ENCODE measurements at places on chromosomes 3 and 15.

- no peak for DNase-seq
Measured at GRCh38 chr15:64990168-64990470, 405 bp upstream of the SPG21 start.

GRCh38 chr3:168362661-168363247 is 267.0 kb upstream of the GOLIM4 start:
- DNase-seq = no peak

GRCh38 chr3:51044982-51045381 is 340.1 kb upstream of the MANF start:
- DNase-seq = no peak

DNA sequence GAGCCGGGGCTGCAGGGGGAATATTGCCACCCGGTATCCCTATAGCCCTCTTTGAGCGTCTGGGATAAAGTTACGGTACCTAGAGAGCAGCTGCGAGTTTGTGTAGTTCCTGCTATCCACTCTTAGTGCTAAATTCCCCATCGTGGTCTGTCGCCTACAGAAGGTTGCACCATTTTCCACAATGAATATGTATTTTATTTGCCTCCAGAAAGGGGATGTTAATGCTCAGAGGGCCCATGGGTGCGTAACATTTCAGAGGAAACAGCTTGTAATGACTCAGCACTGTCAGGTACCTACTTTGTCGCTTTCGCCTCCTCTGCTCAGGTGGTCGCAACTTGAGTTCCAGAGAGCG is 1.1 kb downstream of the SLCO3A1 start:
- DNase-seq = peak; percentile 4

DNA sequence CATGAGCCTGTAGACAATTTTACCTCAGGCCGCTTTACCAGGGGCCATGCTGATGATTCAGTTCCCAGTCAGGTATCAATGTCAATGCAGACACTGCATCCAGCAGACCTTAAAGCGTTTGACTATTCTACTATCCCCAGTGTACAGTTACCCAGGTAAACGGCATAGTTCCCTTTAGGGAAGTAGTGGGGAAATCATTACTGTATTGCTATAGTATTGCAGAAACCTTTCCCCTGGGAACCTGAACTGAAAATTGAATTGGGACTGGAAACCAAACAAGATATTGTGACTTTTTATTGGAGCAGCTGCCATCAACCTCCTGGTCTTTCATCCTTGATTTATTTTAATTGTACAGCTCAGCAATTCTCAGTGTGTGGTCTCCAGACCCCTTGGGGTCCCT is 6.6 kb upstream of the INAFM2 start:
- no peak for DNase-seq

DNA sequence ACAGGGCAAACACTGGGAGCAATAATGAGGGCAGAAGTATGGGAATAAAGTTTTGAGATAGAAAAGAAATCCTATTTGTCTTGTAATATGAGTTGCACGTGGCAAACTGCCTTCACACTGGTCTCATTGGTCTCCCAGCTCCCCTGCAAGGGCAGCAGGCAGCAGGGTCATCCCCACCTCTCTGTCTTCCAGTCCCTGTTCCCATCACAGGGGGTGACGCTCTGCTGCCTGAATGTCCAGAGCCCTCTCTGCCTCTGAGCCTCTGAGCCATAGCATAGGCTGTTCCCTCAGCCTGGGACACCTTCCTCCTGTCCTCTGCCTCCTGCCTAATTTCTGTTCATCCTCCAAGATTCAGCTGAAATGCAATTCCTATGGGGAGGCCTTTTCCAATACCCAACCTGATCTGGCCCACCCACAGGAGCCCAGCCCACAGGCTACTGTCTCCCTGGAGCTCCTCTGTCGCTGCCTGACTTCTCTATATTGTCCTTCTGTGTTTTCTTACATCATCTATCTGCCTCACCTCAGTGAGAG is 12.1 kb upstream of the SKOR1 start:
- DNase-seq = no peak

- DNase-seq = peak; percentile 29
Measured at GRCh38 chr3:138173769-138174420, 826 bp downstream of the DBR1 start.

DNA sequence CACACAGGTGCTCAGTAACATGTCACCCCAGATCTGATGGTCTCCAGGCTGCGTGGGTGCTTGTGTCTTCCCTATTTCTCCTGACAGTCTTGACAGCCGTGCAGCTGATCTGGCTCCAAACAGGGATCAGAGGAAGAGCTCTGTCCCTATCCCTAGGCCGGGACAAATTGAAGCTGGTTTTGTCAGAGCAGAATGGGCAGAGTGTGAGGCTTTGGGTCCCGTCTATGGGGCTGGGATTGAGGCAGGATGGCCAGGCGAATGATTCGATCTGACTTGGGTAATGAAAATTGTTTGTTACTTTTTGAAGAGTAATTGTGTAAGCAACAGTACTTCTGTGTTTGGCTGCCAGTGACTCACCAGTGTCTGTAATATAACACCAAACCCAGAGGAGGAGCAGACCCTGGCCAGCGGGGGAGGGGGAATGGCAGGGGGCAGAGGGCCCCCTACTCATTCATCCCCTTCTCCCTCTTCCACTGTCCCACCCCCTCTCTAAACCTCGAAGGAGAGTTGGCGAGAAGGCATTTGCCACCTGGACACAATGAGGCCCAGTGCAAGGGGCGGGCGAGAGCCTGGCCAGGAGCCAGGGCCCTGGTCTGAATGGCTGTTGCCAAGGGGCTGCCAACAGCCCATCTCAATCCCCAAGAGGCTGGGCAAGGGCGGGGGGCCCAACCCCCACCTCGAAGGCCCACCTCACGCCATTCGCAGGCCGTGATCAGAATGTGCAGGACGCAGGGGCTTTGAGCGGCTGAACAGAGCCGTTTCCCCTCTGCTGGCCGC is 4.9 kb upstream of the MAGEF1 start:
- DNase-seq = no peak

DNA sequence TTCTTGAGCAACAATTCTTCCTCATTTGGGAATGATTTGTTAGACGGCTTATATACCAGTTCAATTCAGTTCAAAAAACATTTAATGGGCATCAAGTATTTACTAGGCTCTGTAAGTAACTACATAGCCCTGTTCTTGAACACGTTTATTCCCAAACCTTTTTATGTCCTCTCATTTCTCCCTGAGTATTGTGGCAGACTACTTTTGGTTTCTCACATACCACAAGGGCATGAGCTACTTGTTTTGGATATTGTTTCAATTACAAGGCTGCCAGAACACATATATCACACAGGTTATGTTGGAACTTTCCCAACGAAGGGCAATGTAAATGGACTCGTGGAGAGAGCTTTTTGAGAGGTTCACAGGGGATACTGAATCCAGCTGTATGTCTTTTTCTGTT is 363.8 kb upstream of the NAALADL2 start:
- no peak for DNase-seq

- DNase-seq = no peak
Measured at GRCh38 chr3:161474139-161474538, 22.5 kb upstream of the OTOL1 start.

DNA sequence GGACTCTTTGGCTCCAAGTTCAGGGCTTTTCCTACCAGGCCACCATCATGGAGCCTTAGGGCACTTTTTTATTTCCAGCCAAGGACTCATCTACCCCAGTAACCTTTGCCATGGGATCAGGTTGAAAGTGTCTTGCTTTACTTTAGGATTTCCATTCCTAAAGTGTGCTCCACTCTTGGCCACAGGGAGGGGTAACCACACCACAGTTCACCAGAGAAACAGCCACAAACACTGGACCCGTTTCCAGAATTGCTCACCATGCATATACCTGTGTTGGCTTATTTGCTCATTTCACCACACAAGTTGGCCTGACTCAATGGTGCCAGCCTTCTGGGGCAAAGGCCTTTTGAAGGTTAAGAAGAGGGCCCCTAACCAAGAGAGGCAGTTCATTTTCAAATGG is 70.6 kb upstream of the RAD18 start:
- no peak for DNase-seq

DNA sequence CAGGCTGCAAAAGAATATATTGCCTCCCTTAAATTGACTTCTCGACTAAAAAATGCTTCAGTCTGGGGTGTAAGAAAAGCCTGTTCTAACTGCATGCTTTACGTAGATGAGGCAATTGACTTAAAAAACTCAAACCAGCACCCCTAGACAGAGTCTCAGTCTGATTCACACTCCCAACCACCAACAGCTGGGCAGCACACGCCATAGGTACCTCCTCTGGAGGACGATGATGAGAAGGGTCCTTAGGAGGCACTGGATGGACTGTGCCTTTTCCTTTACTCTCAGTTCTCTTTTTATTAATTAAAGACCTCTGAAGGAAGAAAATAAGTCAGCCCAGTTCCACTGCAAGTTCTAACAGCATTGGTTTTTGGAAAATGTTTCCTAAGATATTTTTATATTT is 175.0 kb downstream of the PDZRN3 start:
- no peak for DNase-seq

- no peak for DNase-seq
Measured at GRCh38 chr3:42526616-42527367, 24.3 kb downstream of the VIPR1 start.

DNA sequence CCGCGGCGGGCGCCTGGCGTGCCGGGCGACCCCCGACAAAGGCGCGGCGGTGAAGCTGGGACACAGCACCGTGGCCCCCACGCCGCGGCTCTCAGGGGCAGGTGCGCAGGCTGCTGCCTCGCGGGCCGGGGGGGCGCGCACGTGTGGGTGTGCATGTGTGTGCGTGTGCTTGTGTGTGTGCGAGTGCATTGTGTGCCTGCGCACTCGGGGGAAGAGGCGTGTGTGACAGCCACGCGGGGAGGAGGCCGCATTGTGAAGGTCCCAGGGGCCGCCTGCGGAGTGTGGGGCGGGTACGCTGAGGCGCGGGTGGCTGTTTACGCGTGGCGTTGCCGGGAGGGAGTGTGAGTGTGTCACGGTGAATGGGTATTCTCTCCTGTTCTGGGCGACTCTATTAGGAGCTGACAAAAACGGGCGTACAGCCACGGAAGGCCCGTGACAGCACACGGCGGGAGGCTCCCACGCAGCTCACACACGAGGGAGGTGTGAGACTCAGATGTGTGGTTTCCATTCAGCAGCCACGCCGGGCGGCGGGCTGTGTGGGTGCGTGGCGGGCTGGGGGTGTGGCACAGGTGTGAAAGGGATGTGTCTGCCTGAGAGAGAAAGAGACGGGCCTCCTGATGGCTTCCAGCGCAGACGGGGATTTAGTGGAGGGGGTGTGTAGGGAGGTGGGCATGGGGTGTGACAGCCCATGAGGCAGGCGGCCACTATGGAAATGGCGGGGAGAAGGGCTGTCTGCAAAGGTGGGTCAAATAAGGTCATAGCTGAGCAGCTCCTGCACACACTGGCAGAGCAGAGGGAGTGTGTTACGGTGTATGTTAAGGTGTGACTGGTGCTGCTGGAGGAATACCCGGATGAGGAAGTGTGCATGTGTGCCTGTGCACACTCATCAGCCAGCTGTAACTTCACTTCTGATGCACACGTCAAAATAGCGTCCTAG is 750 bp downstream of the PODXL2 start:
- DNase-seq = no peak

DNA sequence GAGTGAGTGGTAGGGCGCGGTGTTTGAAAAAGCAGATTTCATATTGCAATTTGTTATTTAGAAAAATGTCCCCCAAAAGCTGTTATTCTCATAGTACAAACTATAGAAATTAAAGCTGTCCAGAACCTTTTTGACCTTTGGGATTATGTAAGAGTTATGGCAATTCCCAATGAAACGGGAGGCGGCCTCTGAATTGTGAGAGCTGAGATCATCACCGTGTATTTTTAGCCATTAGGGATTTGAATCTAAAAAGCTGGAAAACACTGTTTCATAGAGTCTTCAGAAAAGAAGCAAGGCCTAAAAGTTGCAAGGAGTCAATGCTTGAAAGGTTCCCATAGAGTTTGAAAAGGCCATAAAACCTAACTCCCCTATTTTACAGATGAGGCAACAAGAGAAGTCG is 38.6 kb upstream of the SLC25A26 start:
- DNase-seq = no peak

GRCh38 chr3:119831941-119832371 is 50.1 kb downstream of the NR1I2 start:
- peak; percentile 16 for DNase-seq

DNA sequence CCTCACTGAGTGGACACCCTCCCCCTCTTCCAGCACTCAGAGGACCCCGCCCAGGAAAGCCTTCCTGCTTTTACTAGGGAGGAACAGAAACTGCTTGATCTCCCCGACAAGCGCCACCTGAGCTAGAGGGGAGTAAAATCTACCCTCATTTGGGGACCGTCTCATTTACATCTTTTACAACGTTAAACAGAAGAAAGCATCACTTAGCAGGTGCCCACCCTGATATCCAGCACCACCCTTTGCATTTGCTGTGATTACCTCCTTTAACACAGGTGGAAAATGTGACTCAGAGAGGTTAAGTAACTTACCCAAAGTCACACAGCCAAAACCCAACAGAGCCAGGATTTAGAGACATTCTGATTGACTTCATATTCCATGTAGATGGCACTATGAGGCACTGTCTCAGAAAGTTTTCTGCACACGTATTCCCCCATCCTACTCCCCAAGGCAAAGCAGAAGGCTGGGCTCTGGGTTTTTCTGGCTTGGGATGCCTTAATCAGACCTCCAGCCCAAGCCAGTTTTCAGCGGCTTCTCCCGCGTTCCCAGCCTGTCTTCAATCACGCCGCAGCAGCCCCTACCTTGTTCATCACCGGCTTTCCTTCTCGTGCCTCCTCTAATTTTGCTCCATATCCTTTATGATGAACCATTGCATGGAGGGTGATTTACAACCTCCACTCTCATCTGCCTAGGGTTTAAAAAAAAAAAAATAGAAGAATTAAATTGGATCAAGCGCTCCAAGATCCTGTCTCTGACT is 314.6 kb upstream of the PROK2 start:
- DNase-seq = no peak

GRCh38 chr3:128727059-128727458 is 1.1 kb downstream of the RAB7A start:
- DNase-seq = no peak

- no peak for DNase-seq
Measured at GRCh38 chr3:159953325-159954085, 35.1 kb upstream of the IL12A start.
